Activated naive CD4-positive, alpha-beta T cell (primary cell): ENCODE measurements at places on chromosomes 2 and 18.

GRCh38 chr2:158510887-158511286, 54.1 kb downstream of the PKP4 start:
- DNase-seq = no peak

DNA sequence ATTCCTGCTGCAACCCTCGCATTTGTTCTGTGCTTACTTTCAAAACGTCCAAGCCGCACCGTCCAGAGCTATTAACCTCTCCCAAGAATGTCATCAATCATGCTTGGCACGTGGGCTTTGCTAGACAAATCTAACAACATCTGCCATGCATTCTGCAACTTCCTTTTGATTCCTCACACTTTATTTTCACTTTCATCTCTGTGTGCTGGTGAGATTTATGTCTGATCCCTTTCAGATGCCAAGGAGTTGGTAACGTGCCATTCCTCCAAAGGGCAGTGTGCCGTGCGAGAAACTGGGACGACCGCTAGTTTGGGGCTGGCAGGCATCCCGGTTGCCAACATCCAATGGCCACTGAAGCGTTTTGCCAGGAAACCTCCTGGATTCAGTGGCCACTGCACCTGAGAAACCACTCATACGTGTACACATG, 230.0 kb upstream of the PARD3B start:
- no peak for DNase-seq

- no peak for DNase-seq
Measured at GRCh38 chr2:4098137-4098536, 394.8 kb downstream of the DCDC2C start.

DNA sequence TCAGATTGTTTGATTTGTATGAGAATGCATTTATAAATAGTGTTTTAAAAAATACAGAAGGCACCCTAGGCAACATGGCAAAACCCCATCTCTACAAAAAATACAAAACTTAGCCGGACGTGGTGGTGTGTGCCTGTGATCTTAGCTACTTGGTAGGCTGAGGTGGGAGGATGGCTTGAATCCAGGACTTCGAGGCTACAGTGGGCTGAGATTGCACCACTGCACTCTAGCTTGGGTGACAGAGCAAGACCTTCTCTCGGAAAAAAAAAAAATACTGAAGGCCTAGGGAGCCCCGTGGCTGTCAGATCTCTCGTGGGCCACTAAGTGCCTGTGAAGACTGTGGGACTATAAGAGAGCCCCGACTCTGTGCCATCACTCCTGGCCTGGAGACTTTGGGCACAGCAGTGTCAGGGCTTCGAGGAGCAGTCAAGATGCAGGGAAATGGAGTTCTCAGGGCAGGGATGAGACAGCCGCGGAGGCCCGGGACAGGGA, 40.5 kb downstream of the MYO7B start:
- DNase-seq = no peak

- DNase-seq = no peak
Measured at GRCh38 chr2:60741576-60741975, 14.5 kb upstream of the PAPOLG start.

DNA sequence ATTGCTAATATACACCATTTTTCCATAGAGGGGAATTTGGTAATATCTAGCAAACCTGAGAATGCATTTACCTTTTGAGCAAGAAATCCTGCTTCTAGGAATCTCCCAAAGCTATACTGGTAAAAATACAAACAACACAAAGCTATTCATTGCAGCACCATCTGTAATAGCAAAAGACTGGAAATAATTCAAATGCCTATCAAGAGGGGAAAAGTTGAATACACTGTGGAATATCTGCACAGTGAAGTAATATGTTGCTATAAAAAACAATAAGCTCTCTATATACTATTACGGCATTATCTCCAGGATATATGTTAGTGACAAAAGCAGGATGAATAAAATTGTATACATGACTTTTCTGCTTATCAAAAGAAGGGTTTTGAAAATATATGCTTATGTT, 112.3 kb upstream of the CHAC2 start:
- DNase-seq = no peak

DNA sequence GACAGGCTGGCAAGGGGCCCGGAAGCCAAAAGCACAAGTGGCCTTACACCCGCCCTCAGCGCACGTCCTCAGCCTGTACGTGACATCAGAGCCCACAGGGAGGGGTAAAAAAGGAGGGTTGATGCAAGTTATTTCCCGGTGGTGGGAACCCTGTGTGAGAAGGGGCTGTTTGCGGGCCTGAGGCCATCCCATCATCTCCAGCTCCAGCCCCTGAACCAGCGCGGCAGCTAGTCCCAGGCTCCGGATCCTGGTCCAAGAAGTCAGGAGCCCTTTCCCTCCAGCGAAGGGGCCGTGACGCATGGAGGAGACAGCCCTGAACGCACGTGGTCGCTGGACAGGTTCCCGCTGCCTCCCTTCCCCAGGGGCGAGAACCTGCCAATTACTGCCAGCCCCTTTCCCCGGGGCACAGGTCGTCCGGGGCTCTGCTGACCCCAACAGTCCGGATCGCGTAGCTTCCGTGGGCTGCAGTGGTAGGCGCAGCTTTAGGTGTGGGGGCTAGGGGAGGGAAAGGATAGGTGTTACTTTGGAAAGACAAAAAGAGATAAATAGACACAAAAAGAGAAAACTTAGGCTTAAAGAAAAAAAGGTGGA, 1.3 kb upstream of the LRP2 start:
- DNase-seq = no peak

- DNase-seq = peak; percentile 68
Measured at GRCh38 chr2:25276569-25277465, 64.9 kb downstream of the DNMT3A start.

GRCh38 chr18:34281722-34282121, 57.0 kb upstream of the NOL4 start:
- no peak for DNase-seq

DNA sequence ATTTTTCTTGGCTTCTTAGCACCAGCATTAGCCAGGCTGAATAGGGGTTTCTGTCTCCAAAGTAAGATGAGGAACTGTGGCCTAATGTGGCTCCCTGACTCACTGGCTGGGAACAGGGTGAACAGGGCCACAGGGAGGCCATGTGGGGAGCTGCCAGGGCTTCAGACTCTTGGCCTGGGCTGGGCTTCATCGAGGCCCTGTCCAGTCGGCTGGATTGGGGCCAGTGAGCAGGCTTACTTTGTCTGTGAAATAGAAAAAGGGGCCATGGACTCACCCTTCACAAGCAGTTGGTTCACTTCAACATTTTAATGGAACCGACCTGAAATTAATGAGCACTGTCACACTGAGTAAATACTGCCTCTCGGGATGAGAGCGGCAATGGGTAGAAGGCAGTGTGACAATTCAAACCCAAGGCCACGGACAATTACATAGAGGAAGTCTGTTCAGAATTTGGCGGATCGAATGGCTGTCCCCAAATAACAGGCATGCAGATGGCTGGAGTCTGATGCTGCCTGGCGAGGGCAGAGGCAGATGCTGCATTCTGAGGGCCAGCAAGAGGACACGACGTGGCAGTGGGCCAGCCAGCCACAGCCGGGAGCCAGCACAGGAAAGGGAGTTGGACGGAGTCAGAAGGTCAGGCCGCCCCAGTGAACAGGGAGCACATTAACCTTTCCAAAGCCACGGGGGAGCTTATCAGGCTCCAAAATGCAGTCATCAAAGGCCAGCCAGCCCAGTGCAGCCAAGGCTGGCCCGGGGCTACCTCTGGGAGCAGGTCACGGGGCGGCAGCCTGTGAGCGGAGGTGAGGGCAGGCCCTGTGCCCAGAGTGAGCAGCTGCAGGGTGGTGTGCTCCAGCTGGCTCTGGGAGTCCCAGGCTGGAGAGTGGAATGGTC, 146.6 kb upstream of the REV1 start:
- no peak for DNase-seq

GRCh38 chr18:69567813-69568488, 167.3 kb downstream of the DOK6 start:
- DNase-seq = no peak

DNA sequence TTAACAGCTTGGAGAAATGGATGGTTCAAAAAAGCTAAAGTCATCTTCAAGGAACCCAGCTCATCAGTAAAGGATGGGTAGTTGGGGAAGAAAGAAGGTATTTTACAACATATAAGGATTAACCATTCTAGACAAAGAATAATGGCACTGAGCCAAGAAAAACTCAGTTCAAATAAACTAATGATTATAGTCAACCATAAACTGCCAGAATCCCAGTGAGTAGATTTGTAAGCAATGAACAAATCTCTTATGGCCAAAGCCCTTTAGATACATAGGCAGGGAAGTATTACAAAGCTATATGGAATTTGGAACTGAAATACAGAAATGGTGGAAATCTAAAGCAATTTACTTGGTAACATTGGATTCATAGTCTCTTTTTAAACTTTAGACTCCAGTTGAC, 92.4 kb upstream of the ZFP36L2 start:
- no peak for DNase-seq

DNA sequence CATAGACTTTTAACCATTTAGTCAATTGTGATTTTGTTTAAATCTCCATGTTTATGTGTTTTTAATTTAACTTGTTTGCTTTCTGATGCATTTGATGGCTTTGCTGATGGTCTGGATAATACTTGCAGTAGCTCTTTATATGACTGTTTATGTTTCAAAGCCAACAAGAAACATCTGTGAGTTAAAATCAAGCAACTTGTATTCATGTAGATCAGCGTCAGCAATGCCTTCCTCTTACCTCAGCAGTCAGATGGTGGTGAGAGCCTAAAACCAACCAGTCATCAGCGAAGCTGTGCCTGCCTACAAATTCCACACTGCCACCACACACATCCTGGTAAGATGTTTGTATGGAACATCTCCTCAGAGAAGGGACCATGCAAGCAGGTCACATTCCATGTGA, 231.9 kb downstream of the PTGR3 start:
- DNase-seq = no peak

- DNase-seq = no peak
Measured at GRCh38 chr2:168825126-168825525, 22.7 kb downstream of the NOSTRIN start.

- no peak for DNase-seq
Measured at GRCh38 chr18:52403291-52404021, 63.5 kb downstream of the DCC start.

DNA sequence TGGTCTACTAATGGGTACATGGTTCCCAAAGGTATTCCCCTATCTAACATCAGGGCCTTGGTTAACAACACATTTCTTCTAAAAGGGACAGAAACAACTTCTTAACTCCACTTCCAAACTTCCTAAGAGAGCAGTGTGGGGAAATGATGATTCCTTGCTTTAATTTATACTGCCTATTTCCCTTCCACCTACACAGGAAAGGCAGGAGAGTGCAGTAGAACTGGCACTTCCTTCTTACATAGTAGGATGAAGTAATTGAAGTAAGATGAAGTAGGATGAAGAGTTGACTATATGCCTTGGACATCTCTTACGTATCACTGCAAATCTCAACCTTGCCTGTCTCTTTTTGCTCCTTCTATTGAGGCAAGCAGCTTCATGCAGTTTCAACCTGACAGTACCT, 54.7 kb downstream of the CD28 start:
- DNase-seq = no peak

GRCh38 chr2:200174433-200175216, 131.9 kb upstream of the SPATS2L start:
- no peak for DNase-seq

DNA sequence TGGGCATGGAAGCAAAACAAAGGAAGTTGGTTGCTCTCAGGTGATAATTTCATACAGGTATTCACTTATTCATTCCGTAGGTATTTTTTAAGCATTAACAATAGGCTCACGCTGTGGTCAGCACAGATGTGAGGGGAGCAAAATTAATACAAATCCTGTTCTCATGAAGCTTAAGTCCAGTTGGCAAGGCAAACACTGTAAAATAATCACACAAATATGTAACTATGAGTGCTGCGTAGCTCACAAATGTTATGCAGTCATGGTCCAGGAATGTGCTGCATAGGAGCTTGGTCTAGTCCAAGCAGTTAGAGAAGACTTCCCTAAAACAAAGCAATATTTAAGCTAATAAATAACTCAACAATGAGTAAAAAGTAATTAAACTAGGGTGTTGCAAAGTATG, 23.9 kb downstream of the SP5 start:
- no peak for DNase-seq

DNA sequence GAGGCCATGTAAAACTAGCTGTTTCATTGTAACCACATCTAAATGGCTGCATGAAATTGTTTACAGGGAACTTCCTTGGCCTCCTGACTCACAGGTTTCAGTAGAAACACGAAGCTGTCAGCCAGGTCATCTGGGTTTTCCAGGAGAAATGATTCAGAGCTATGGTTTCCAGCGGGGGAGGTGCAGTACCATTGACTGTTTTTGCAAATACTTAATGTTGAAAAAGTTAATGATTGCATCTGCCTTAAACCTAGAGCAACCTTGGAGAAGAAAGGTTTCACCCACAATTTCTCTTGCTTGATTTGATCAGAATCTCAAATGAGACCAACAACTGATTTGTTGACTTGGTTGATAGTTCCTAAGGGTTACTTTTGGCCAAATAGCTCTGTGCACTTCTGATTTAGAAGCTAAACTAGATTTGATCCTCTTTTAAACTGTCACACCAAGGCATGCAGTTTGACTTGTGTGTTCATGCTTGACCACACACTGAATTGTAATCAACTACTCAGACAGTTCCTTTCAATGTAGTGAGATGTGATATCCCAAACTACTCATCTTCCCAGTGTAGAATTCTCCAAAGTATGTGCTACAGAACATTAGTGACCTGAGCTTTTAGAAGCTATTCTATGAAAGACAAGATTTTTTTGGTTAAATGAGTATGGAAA, 193.5 kb upstream of the CHST9 start:
- DNase-seq = no peak

- no peak for DNase-seq
Measured at GRCh38 chr2:84942964-84943421, 28.0 kb upstream of the KCMF1 start.

GRCh38 chr2:49152824-49153223, 1.5 kb downstream of the FSHR start:
- DNase-seq = no peak

DNA sequence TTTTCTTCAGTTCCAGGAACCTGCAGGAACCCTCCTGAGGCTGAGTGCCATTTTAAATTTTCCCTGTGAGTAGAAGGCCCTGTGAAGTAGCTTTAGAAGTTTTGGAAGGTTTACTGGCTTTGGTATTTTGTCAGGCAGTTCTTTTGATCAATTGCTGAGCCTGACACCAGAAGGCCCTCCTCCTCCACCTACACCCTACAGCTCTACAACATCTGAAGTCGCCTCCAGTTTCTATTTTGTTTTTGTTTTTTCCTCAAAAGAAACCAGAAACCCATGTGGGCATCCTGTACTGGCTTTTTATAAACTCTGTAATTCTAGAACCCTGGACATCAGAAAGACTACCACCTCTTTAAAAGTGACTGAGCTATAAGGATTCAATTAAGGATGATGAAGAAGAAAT, 153.7 kb downstream of the NRXN1 start:
- DNase-seq = no peak

DNA sequence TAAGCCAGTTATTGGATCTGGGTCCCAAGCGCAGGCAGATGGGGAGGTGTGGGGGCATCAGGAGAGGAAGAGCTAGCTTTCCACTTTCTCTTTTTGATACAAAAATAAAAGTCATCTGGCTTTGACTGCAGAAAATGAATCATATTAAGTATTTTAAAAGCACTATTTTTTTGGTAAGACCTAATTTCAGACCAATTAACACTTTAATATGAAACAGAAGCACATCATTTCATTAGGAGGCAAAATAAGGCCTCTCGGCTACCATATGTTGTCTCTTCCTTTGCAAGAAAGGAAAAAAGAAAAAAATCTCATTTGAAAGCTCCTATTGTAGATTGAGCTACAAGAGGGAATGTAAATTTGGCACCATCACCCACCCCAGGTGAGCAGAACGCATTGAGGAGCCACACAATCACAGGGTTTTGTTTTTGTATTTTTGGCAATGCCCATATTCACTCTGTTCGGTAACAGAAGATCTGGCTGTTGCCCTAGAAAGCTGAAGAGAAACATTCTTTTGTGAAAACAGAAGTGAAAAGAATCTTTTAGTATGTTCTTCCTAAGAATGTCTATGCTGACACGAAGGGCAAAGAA, 390.7 kb upstream of the ETAA1 start:
- DNase-seq = no peak
